ENCODE measurements at places on chromosomes 1 and 21. TPM values are rescaled to one million over a fixed set of nuclear protein-coding genes. Genes with fewer than 3 reads are reported as not detected.
A peak's percentile ranks its signal among the peaks of the same experiment; 100 is the strongest.

- no peak for DNase-seq
- H3K4me1 ChIP-seq = peaks cover 4% of the 10 kb centered on the region
- H3K36me3 ChIP-seq = no peaks in the 10 kb centered on the region
- no peaks in the 10 kb centered on the region for H3K27me3 ChIP-seq
- H3K4me3 ChIP-seq = no peak overlapping the region
- H3K27ac ChIP-seq = no peak overlapping the region
These were observed 164.0 kb upstream of the UBE2U start for GRCh38 chr1:64039390-64039926.

DNA sequence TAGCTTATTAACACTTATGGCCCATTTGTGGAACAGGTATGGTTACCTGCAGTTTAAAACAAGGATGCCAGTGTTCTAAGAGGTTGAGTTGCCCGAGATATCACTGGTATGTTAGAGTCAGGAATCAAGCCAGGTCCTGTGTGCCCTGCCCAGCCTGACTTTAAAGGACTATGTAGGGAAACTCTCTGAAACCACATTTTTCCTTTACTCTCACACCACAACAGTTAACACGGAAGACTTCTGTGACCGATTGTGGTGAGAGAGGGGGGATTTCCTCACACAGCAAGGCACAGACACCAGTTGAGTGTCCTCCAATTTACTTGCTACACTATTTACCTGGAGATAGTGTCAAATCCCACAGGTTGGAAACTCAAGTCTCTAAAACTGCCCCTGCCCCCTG, 47.8 kb downstream of the UCK2 start:
- H3K4me1 ChIP-seq = peaks cover 3% of the 10 kb centered on the region
- H3K4me3 ChIP-seq = no peak overlapping the region
- no peaks in the 10 kb centered on the region for H3K27me3 ChIP-seq
- H3K36me3 ChIP-seq = no peaks in the 10 kb centered on the region

DNA sequence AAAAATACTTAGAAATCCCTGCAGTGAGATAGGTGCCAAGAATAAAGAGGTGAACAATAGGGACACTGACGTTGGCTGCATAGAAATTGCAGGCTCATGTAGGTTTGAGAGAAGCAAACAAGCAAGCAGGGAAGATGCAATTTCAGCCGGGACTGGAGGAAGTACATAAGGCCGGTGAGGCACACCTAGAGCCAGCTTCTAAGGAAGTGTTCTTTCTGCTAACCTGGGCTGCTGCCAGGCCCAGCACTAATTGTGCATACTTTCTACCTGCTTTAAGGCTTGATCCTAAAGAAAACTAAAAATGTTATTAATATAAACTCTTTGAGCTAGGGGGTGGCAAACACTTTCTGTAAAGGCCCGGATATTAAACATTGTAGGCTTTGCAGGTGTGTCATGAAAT, 71.0 kb downstream of the LMO4 start:
- H3K4me3 ChIP-seq = no peak overlapping the region
- no peak for DNase-seq
- no peaks in the 10 kb centered on the region for H3K27me3 ChIP-seq
- H3K36me3 ChIP-seq = no peaks in the 10 kb centered on the region

- H3K27ac ChIP-seq = no peak overlapping the region
- peaks cover 13% of the 10 kb centered on the region for H3K36me3 ChIP-seq
- no peak overlapping the region for H3K4me3 ChIP-seq
- H3K27me3 ChIP-seq = no peaks in the 10 kb centered on the region
- no peaks in the 10 kb centered on the region for H3K4me1 ChIP-seq
These were observed 44.5 kb downstream of the PHTF1 start for GRCh38 chr1:113714606-113715269.

The OSCP1 gene
- 21.5 TPM for total RNA-seq

DNA sequence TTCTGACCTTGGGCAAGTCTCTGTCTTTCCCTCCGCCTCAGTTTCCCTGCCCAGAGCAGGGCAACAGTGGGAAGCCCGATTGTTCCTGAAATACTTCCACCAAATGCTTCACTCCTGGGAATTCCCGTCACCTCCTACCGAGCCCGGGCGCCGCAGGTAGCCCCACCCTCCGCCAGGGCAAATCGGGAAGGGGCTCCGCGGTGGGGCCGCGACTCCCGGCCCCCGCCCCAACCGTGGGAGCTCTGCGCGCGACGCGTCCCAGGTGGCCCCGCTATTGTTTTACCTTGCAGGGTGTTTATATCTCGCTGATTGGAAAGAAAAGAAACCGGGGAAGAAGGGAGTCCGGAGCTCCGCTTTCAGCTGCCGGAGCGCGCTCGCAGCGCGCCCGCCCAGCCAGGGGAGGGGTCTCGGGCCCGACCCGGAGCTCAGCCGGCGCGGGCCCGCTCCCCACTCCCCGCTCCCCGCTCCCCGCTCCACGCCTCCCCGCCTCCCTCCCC, 407 bp downstream of the IGSF3 start:
- no peak for DNase-seq
- H3K27ac ChIP-seq = no peak overlapping the region
- no peaks in the 10 kb centered on the region for H3K36me3 ChIP-seq
- H3K27me3 ChIP-seq = peaks cover 15% of the 10 kb centered on the region
- H3K4me1 ChIP-seq = peaks cover 21% of the 10 kb centered on the region
- peak overlapping the region; percentile 57 for H3K4me3 ChIP-seq

DNA sequence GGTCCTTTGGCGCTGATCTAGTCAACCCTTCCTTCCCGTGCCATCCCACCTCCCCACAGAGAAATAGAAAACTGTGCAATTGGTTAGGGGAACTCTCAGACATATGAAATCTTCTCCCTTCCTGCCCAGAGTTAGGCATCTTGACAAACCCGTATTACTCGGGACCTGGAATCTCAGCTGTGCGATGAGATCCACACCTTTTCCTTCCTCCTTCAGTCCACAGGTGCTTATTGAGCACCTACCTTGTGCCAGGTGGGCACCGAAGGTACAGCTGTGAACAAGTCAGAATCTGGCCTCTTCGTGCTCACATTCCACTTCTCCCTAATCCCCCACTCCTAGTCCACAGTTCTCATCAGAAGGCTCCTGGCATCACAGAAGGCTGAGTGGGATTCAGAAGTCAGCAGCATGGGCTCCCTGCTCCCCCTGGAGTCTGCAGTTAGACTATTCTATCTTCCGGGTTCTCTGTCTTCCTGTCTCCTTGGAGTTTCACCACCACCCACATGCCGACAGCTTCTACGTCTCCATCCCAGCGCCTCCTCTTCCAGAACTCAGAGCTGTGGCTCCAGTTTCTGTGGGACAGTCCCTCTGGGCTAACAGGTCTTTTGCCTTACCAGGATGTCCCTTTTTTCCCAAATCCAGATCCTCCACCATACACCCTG, 23.0 kb downstream of the KNCN start:
- no peaks in the 10 kb centered on the region for H3K36me3 ChIP-seq
- H3K27ac ChIP-seq = no peak overlapping the region
- H3K27me3 ChIP-seq = peaks cover 59% of the 10 kb centered on the region
- DNase-seq = no peak

DNA sequence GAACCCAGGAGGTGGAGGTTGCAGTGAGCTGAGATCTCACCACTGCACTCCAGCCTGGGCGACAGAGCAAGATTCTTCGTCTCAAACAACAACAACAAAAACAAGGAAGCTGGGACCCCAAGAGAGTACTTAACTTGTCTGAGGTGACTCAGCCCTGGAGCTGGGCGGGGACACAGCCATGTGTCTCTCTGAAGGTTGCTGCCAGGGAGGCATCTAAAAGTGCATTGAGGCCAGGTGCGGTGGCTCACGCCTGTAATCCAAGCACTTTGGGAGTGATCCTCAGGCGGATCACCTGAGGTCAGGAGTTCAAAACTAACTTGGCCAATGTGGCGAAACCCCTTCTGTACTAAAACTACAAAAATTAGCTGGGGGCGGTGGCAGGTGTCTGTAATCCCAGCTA, 7.7 kb downstream of the IFI6 start:
- peaks cover 23% of the 10 kb centered on the region for H3K4me1 ChIP-seq
- no peak overlapping the region for H3K27ac ChIP-seq
- no peak for DNase-seq

DNA sequence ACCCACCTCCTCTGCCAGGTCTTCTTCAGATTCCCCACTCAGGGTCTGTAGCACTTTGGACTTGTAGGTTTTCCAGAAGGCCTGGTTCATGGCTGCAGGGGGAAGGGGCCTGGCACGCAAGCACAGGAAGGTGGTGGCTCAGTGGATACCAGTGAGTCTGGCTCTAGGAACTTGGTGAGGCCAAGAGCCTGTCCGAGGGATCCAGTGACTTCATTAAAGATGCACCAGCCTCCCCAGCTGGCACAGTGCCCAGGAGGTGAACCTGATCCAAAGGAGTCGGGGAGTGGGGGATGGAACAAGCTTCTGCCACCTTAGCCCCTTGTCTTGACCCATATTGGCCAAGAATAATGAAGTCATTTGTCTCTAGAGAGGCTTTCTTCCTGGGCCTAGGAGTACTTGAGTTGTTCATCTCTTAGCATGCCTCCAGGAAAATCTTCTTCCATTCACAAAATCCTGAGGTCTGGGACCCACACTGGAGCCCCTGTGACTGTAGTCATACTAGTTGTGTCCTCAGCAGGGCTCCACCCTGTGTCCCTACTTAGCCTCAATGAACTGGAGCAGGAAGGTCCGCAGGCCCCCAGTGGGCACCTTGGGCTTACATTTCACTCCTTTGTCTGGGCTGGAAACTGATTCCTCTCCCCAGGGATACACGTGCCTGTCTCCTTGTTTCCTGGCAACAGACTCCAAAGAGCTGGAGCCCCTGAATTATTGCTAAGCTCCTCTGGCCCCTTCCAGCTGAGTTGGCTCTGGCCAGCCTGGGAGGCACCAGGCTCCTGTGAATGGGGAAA, at the start of gene C1orf232:
Gene C1orf232, minus strand, starts transcription at position 554 of the 788 bp plus-strand sequence. Its CDS starts 464 bp downstream, at position 90.
- peak within 1 kb of the TSS; percentile 71 for H3K27ac ChIP-seq
- H3K4me3 ChIP-seq = peak within 1 kb of the TSS; percentile 80
- H3K36me3 ChIP-seq = peaks cover 14% of the 10 kb centered on the region
- no peaks in the 10 kb centered on the region for H3K27me3 ChIP-seq
- DNase-seq = no peak

- no peaks in the 10 kb centered on the region for H3K27me3 ChIP-seq
- DNase-seq = no peak
- H3K4me1 ChIP-seq = no peaks in the 10 kb centered on the region
- H3K36me3 ChIP-seq = no peaks in the 10 kb centered on the region
These were observed 17.3 kb downstream of the CA6 start for GRCh38 chr1:8962812-8963530.

The BEST4 gene
- 0.40 TPM for total RNA-seq

DNA sequence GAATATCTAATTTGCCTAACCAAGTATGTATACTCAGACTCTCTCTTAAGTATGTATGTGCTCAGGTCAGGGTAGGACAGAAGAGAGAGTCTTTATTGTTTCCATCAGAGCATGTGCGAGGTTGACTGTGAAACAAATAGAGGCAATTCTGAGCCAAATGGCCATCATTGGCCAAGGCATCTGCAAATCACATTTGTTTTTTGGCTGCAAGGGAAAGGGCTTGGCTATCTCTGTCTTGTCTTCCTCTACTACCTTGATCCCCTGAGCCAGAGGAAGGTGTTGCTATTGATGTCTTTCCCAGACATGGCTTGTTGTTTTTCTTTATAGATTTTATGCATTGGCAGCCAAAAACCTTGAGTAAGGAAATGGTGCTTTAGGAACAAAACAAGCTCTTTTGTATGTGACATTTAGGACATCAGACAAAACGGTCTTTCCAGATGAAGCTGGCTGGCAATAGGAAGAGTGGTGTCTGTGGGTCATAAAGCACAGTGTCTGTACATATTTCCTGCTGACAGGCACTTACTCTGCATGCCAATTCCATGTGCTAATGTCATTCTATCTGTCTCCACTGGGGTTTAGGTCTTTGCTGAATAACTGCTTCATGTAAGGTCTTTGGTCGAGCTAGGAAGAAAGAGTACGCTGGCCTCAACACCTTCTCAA, 163.3 kb downstream of the BRINP2 start:
- no peaks in the 10 kb centered on the region for H3K27me3 ChIP-seq
- no peak overlapping the region for H3K27ac ChIP-seq

Measured in spinal cord (tissue), 10 donors.